ENCODE measurements at places on chromosomes 2 and 18.

DNA sequence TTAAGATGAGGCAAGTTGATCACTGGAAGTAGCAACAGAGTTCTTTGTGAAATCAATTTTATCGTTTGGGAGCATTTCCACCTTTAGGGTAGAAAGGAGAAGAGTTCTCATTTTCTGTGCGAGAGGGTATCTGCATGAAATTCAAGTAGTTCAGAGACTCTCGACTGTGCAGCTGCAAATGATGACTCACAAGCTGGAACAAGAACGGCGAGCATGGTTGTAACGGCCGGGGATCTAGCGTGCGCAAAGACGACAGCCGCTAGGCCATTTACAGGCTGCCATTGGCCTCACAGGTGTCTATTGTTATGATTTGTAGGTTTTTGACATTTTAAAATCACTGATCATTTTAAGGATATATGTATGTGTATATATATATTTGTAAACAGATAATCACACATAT lies 5.2 kb downstream of the KLHL29 start:
- no peak for DNase-seq

- no peak for DNase-seq
Measured at GRCh38 chr2:24597181-24597870, 106.3 kb downstream of the NCOA1 start.

DNA sequence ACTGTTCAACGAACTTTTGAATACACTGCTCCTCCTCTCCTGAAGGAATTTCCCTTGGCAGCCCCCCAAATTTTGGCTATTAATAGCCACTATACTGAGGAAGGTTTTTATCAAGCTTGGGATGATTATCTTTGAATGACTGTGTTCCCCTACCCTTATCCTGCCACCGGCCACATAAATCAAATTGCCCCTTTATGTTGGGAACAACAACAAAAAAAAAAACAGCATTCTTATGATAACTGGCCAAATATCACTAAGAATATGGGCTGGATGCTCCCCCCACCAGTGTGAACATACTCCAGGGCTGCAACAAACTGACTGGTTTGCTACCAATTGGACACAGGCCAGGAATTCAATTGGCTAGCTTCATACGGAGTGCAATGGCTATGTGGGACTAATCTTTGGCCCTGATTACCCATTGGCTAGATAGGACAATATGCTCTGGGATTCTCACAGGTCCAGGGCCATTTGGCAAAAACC lies 20.6 kb downstream of the DUSP11 start:
- DNase-seq, result no peak

DNA sequence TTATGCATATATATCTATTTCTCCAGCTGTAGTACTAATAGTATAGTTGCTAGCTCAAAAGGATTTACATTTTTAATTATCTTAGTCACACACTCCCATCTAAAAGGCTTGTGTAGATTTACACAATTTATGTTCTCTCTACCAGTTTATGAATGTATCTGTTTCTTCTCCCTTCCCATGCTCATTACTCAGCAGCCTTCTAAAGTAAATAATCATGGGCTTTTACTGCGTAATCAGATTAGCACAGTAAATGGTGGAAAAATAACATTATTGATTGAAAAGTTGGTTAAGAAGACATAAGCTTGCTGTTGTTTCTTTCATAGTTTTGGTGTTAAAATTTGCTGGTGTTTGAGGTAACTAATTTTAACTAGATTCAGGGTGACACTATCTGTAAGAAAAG lies 81.8 kb downstream of the PTPN4 start:
- DNase-seq, result no peak

GRCh38 chr2:197433780-197434438 lies 919 bp downstream of the SF3B1 start:
- no peak for DNase-seq

- DNase-seq, result no peak
Measured at GRCh38 chr2:240452462-240453256, 17.2 kb downstream of the GPC1 start.

DNA sequence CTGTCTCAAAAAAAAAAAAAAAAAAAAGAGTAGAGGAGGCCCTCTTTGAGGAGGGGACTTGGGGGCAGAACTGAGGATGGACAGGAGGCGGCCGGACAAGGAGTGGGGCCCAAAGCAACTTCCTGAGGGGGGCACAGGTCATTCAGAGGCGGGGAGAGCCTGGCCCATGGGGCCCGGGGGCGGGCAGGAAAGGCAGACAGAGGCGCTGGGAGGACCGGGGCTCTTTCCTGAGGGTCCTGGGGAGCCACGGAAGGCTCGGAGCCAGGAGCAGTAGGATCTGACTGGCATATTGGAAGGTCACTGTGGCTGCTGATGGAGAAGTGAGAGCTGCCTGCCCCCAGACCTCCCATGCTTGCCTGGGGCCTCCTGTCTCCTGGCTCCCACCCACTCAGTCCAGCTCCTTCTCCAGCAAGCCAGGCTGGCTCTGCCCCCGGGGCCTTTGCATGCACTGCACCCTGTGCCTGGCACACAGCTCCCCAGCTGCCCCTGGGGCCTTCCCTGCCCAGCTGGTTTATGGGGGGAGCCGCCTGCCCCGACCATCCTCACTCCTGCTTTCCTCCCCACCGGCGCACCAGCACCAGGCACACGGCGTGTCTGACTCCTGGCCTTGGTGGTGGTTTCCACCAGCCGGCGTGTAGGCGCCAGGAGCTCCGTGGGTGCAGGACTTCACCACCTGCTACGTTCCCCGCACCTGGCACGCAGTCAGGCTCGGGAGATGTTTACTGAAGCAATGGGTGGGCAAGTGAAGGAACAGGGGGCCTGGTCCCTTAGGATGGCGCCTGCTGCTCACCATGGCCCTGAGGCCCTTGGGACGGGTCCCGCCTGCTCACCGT lies 5.6 kb downstream of the ESPNL start:
- no peak for DNase-seq

DNA sequence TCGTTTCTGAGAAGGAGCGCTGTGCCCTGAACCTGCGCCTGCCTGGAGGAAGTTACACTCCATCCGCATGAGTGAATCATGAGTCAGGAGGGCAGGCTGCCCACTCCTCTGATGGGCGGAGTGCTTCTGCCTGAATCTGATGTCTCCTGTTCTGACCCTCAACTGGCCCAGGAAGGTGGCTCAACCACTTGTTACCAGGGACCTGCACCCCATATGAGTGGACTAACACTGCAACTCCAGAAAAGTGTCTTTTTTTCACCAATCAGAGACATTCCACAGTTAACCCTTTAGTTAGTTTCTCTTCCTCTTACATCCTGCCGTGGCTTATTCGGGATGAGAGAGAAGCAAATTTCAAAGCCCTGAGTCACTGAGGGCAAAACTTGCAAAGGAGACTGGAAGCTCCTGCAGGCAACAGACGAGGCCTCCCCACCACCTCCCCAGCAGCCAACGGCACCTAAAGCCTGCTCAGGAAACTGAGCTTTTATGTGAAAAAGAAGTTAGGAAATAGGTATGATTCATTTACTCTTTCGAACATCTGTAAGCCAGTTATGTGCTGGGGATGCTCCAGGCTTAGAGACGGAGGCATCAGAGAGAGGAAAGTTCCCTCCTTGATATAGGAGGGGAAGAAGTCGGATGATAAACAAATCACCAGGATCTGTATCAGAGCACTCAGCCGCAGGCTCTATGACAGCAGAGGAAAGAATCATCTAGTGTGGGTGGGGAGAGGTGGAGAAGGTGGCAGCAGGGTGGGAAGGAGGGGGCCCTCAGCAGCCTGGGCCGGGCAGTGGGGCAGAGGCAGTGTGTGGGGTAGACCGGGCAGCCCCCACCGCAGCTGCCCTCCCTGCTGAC lies 30.9 kb downstream of the MBP start:
- DNase-seq, result peak; percentile 82

DNA sequence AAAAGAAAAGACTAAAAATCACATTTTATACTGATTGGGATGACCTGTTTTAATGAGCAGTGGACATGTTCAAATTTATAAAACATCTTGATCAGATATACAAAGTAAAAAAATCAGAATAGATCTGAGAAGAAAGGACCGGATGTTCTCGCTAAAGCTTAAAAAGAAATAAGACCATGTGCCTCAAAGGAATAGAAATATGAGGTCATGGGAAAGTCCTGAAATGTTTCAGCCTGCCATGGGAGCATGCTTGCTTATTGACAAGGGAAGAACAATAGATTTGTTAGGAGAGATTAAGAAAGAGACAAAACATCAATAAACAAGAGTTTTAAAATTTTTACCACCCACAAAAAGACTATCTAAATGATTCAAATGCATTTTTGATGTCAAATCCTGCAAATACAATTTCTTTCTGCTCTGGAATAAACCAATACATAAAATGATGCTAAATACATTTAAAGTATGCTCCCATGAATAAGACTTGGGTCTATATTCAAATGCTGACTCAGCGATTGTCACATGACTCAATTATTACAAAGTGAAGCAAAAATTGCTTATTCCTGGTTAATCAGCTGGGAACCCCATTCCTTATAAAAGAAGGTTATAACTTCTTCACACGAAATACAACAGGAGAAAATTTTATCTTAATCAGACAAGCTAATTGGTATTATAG lies 633.9 kb upstream of the PKDCC start:
- DNase-seq, result no peak

GRCh38 chr2:165428926-165429325 lies 40.6 kb upstream of the CSRNP3 start:
- DNase-seq, result no peak

DNA sequence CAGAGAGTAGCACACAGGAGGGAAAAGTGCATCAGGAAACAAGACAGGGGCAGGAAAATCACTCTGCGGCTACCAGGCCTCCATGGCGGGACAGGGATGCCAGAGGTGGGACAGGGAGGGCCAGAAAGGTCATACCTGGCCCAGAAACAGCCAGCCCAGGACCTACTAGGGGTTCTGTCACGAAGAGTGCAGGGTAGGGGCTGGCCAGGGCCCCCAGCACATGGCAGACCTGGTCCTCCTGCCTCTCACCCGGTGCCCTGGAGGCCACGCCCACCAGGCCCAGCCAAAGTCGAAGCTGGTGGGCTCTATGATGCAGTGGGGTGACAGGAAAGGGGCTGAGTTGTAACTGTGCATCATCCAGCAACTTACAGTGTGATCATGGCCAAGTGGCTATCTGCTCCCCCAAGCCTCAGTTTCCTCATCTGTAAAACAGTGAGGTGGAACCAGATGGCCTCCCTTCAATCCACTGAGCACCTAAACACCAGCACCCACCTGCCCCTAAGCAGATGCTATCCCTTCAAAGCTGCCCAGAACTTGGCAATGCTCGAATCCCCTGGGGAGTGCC lies 10.6 kb downstream of the CYP26B1 start:
- DNase-seq, result no peak
